Right lobe of liver (tissue), 6 donors: ENCODE measurements at places on chromosomes 1 and 21. TPM values are rescaled to one million over a fixed set of nuclear protein-coding genes. Genes with fewer than 3 reads are reported as not detected.

Gene PYGO2
- 11.3 TPM for total RNA-seq

Gene OR2L13
- not detected for total RNA-seq

Gene OR6K3
- total RNA-seq: not detected

Gene PRAMEF14
- total RNA-seq: not detected

Gene IRF2BP2
- 50.5 TPM for total RNA-seq

Gene PDE9A
- total RNA-seq: 4.3 TPM

Gene PGLYRP3
- total RNA-seq: not detected

Gene CR2
- total RNA-seq: not detected

Gene GIPC2
- total RNA-seq: 8.6 TPM

Gene GPR161
- total RNA-seq: 0.70 TPM

Gene OR2L8
- total RNA-seq: not detected

Gene MYOG
- not detected for total RNA-seq

Gene ILDR2
- total RNA-seq: 2.3 TPM

Gene OR2G6
- not detected for total RNA-seq

Gene E2F2
- total RNA-seq: 1.2 TPM

Gene FLG
- not detected for total RNA-seq

Gene LCE2B
- not detected for total RNA-seq

Gene RIPPLY3
- not detected for total RNA-seq
